ENCODE measurements at places on chromosomes 5 and 9. TPM values are rescaled to one million over a fixed set of nuclear protein-coding genes. Genes with fewer than 3 reads are reported as not detected.
A peak's percentile ranks its signal among the peaks of the same experiment; 100 is the strongest.

The C9 gene
- total RNA-seq: 0.21 TPM

DNA sequence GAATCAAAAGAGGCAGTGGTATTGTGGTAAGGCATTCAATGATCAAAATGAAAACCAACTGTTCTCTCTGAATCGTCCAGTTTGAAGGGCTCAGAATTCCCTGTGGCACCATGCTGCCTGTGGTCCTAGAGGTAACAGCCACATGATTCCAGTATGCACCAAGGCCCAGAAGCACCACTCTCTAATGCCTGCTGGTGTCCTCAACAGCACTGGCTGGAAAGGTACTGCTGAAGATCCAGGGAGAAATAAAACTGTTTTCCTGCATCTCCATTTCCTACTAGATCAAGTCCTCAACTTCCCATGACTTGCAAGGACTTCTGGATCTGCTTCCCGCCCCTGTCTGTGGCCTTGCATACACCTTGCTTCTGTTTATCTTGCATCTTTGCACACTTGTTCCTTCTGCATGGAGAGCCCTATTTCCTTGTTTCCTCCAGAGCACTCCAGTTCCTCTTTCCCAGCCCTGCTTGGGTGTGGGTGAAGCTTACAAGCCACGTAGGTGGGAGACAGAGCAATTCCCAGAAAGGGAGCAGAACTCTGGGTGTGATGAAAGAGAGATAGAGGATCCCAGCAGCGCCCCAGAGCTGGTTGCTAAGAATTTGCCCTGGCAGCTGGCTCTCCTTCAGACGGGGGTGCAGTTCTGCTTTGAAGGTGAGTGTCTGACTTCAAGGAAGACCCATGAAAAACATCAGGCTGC, 41.0 kb upstream of the EQTN start:
- no peak overlapping the region for H3K27ac ChIP-seq
- H3K4me1 ChIP-seq: peaks cover 66% of the 10 kb centered on the region
- no peak for DNase-seq
- no peak overlapping the region for H3K4me3 ChIP-seq
- peaks cover 8% of the 10 kb centered on the region for H3K36me3 ChIP-seq

DNA sequence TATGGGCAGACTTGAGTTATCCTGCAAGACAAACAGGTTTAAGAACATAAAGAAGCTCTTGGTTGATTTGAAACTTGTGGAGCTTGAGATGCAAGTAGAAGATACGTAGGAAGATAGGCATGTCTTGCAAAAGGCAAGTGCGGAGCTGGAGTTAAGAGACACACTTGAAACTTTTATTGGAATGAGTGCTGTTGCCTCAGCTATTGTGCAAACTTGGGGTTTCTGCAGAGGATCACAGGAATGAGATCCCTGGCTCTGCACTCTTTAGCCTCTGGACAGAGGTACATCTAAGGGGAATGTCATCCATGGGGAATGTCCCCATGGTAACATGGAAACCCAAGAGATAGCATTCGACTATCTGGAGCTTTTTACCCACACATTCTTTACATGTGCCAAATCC, 121.1 kb downstream of the ADCY2 start:
- H3K4me1 ChIP-seq: peaks cover 74% of the 10 kb centered on the region
- H3K4me3 ChIP-seq: no peak overlapping the region
- peaks cover 28% of the 10 kb centered on the region for H3K36me3 ChIP-seq
- H3K27ac ChIP-seq: peak overlapping the region; percentile 78
- no peaks in the 10 kb centered on the region for H3K27me3 ChIP-seq

- H3K4me1 ChIP-seq: peaks cover 63% of the 10 kb centered on the region
- peaks cover 16% of the 10 kb centered on the region for H3K36me3 ChIP-seq
- no peaks in the 10 kb centered on the region for H3K27me3 ChIP-seq
- DNase-seq: no peak
- peak overlapping the region; percentile 60 for H3K4me3 ChIP-seq
These were observed 25.4 kb downstream of the CCNJL start for GRCh38 chr5:160286947-160287346.

DNA sequence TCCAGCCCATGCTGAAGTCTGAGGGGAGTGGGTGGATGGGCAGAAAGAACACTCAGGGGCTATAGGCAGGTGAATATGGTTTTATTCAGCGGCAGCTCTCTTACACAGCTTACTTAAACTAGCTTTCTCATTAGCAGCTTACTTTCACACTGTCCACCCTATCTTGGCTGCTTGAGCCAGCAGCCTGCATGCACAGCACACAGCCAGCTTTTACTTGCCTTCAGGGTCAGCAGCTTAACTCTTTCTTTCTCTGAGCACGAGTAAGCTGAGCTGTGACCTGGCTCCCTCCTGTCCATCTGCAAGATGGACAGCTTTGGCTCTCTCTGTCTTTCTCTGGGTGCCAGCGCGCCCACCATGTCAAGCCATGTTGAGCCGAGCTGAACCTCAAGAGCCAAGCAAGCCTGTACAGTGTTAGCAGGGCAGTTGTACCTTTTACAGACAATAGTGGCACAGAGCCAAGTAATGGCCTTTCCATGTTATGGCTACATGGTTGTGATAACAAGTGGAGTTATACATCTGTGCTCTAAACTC, 1054.9 kb downstream of the PTPRD start:
- H3K4me1 ChIP-seq: peaks cover 49% of the 10 kb centered on the region
- H3K4me3 ChIP-seq: peak overlapping the region; percentile 46
- no peaks in the 10 kb centered on the region for H3K36me3 ChIP-seq
- H3K27me3 ChIP-seq: no peaks in the 10 kb centered on the region
- peak overlapping the region; percentile 99 for H3K27ac ChIP-seq

GRCh38 chr5:177447066-177447610, 524 bp downstream of the PRR7 start:
- peaks cover 43% of the 10 kb centered on the region for H3K27me3 ChIP-seq
- no peak overlapping the region for H3K27ac ChIP-seq
- peak; percentile 78 for DNase-seq
- peaks cover 48% of the 10 kb centered on the region for H3K4me1 ChIP-seq
- peak overlapping the region; percentile 60 for H3K4me3 ChIP-seq

Measured in WTC11 (cell line).